ENCODE measurements at places on chromosomes 5 and 9.
A peak's percentile ranks its signal among the peaks of the same experiment; 100 is the strongest.

DNA sequence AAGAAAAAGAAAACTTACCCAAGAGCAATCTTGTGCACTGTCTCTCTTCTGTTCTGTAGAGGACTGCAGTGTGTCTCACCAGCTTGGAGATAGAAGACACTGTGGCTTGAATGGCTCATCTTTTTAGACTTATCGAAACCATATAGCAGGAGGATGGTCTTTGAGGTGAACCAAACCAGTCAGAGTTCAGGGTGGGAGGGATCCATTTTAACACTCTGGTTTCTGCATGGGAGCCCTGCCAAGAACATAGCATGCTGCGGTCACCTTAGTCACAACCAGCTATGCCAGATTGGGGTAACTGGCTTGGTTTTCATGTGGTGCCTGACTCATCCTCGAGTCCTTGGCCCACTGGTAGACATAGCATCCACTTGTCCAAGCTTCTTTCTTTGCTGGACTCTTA lies 135.1 kb downstream of the PAPPA start:
- DNase-seq = no peak

DNA sequence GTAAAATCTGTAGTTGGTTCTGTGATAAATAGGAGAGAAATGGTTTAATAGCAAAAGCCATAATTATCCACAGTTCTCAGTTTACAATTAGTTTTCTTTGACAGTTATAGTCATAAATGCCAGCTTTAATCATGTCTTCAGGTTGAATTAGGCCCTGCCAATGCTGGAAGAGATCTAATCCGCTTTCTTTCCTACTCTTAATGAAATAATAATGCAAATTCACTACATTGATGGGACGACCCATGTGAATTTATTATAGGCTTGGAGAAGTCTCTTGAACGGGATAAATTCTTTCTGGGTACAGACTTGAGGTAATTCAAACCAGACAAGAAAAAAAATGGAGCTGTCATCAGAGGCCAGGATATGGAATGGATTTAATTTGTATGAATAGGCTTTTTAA lies 950.4 kb downstream of the EFNA5 start:
- no peak for DNase-seq

GRCh38 chr5:342501-343460 lies 21.3 kb downstream of the AHRR start:
- DNase-seq = no peak

GRCh38 chr5:66658516-66658915 lies 62.3 kb downstream of the MAST4 start:
- DNase-seq = no peak

DNA sequence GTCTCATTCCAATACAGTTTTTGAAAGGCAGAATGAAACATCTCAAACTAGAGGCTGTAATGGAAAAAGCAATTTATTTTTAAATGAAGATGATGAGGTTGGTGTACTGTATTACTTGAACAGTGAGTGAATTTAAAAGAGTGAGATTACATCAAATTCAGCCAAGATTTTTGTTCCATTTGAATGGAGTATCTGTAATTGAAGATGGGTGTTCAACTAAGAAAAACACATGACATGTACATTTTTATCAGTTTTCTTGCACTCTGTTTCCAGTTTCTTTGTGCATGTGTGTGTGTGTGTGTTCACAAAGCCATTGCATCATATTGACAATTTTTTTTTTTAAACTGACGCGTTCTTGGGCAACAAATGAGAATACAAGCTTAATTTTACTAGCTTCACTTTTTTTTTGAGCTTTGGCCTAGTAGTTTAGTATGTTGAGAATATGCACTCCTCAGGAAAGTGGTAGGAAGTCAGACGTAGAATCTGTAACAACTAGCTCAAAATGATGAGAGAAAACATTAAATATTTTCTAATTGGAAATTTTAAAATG lies 243.5 kb downstream of the MAST4 start:
- DNase-seq = no peak

GRCh38 chr5:96036301-96036700 lies 74.7 kb upstream of the ELL2 start:
- no peak for DNase-seq

- DNase-seq = no peak
Measured at GRCh38 chr5:65394087-65394486, 87.6 kb downstream of the ADAMTS6 start.

DNA sequence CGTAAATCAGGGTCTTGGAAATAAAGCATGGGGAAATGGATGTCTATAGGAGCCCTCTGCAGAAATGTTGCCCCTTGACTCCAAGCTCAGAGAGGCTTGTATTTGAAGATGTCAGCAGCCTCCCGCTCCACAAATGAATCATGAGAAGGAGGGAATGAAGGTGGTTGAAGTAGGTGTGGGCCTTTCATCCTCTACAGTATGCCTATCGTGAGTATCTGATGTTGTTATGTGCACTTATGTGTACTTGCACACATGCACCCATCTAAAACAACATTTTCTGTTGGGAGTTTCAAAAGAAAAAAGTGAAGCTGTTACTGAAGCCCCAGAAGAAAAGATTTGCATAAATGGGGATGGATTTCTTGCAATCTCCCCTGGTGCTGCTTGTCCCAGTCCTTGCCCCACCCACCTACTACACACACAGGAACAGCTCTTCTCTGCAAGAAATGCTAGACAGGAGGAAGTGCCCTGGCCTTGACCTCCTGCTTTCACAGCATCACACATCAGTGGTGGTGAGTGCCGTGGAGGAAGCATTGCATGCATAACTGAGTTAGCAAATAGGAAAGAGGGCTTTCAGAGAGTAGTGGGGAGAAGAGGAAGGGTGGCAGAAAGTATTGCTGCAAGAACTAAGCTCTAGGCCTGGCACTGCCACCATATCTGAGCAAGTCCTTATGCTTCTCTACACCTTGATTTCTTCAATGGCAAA lies 156.1 kb downstream of the SNX18 start:
- peak; percentile 64 for DNase-seq

DNA sequence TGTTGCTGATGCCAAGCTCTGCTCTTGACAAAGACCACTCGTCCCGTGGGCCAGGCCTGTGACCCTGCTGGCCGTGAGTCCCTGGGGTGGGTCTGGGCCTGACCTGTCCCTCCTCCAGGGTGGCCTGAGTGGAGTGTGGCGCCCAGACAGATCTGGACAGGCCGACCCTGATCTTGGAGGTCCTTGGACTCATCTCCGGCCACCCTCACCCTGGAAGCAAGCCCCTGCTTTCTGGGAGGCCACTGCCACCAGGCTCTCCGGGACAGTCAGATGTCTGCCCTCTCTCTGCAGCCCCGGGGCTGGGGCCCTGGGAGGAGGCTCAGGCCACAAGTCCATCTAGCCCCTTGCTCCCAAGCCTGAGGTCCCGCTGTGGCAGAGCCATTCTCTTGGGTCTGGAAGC lies 31.2 kb upstream of the TMEM250 start:
- no peak for DNase-seq

DNA sequence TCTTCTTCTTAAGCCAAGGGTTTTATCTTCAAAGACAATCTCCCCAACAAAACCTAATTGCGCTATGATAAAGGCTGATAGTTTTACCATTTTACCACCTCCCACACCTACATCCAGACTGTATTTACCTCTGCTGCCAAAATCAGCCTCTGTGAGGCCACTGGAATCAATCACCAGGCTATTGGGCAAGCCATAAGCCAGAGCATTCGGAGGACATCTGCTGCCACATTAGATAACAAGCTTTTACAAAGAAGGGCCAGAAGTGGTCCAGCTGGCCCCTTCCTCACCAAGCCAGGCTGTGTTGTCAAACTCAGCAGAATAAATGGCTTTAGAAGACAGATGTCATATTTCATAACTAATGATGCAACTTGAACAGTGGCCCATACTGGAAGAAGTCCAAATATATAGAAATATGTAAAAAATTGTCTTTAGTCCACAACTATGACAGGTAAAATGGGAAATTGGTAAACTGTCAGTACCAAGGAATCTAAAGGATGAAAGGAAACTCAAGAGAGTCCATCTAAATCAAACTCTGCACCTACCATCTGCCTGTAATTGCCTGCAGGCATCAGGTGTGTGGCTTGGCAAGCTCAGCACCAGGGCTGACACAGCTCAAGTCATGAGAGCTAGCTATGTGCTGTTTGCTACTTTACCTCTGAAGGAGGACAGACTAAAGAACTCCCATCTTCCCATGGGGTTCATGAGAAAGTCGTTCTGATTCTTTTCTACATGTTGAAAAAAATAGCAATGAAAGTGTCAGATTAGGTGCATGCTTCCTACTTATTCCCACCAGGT lies 16.1 kb downstream of the SLC45A2 start:
- no peak for DNase-seq

DNA sequence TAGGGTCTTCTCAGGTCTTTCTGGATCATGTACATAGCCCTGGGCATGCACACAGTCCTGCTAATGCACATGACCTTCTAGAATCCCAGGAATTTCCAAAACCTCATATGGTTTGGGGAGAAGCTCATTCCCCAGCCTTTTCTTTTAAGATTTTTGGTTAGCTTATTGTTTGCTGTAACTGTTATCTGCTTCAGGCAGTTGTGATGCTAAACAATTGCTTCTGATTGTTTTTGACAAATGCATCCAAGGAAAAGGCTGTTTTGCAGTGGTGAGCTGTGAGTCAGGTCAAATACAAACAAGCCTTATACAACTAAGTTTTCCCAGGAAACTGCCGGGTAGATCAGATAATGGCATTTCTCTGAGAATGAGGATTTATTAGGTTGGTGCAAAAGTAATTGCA lies 32.7 kb downstream of the SMC5 start:
- DNase-seq = no peak

GRCh38 chr5:178453224-178453623 lies 137.0 kb downstream of the COL23A1 start:
- no peak for DNase-seq

DNA sequence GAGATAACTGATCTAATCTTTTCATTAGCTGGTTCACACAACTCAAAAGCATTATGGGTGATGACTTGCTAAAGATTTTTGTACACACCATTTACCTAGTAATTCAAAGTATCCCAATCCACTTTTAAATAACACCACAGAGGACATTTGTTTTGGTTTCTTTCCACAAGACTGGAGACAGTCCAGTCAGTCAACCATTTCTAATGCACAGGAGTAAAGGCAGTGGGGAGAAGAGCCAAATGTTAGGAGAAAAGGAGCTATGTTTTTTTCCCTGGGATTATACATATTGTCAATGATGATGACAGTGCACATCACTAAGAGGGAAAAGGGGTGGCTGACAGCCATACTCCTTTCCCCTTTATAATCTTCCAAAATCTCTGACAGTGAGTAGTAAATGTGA lies 240.9 kb downstream of the GABRB2 start:
- no peak for DNase-seq

DNA sequence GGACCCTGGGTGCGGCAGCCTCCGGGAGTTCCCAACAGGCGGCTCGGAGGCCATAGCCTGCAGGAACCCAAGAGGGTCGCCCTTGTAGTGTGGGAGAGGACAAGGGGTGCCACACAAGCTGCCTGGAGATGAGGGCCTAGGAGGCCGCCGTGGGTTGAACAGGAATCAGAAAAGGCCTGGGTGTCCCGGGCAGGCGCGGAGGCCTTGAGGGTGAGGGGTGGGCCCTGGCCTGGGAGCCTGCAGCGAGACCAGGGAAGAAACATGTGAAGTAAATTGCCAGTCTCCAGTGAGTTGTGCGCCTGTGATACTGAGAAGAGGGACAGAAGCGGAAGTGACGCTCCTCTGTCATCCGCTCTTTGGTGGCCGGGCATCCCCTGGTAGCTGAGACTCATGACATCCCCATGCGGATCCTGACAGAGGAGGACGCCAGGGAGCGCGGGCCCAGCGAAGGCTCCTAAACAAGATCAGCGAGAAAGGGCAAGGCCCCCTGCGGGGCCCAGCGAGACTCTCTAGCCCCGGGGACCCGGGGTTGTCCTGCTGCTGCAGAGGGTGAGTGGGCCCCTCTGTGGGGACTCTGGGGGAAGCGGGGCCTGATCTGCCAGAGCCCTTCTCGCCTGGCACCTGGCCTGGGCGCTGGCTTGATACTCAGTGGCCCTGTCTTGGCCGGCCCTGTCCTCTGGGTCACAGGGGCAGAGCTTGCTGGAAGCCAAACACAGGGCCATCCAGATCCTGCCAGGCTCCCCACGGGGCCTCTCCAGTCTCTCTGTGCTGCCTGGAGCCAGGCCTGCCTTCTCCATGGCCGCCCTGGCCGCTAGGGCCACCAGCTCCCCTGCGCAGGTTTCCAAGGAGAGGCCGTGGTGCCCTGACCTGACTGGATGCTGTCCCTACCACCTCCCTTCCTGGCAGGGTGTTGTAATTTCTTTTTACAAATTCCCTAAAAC lies 788.4 kb downstream of the TLE4 start:
- no peak for DNase-seq

DNA sequence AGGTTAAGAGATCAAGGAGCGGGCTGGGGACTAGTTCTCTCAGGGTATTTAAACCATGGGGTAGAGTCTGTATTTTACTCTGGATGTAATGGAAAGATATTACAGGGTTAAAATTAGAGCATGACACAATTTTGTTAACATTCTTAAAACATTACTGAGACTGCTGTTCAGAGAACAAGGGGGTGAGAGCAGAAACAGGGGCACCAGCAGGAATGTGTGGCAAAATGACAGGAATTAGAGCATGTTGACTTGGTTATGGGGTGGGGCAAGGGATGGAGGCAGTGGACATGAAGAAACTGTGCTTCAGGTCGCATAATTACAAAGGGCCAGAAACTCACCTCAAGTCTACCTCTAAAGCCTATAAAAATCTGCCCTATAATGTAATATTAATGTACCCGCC lies 75.0 kb downstream of the TMEM232 start:
- DNase-seq = no peak

GRCh38 chr5:131589510-131590348 lies 45.3 kb downstream of the RAPGEF6 start:
- DNase-seq = peak; percentile 54

GRCh38 chr9:86741311-86742208 lies 205.7 kb downstream of the GAS1 start:
- DNase-seq = no peak

DNA sequence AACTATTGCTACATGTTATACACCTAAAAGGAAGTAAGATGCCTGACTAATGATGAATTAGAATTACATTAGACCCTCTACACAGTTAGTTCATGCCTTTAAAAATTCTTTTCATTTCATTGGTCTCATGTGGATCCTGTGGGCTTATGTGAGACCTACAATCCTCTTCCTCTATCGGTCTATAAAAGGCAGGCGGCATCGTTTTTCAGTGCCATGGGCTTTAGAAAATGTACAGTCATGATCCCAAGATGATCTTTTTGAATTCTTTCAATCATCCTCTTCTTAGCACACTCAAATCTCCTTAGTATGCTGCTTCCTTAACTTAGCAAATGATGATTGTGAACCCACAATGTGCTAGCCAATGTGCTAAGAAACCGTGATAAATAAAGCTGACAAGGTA lies 193.9 kb downstream of the ZNF608 start:
- no peak for DNase-seq

DNA sequence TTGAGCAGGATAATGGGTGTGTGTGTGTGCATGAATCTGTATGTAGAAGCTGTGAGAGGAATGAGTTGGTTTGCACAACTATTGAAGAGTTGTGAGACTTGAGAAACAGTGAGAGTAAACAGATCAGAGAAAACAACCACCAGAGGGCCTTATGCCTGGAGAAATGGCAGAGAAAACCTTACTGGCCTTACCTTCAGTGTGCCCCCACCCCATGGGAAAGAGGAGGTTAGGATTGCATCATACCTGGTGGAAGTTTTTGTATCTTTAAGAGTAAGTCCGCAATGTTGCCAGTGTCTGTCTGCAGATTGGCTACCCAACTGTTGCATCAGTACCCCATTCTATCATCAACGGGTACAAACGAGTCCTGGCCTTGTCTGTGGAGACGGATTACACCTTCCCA lies 1909.4 kb upstream of the WWC1 start:
- DNase-seq = no peak

- DNase-seq = no peak
Measured at GRCh38 chr9:26856413-26857032, 36.1 kb downstream of the CAAP1 start.

GRCh38 chr5:24621792-24622191 lies 23.0 kb downstream of the CDH10 start:
- DNase-seq = no peak

GRCh38 chr9:96343515-96344360 lies 39.8 kb downstream of the SLC35D2 start:
- DNase-seq = no peak

Data from stimulated activated effector memory CD8-positive, alpha-beta T cell treated with anti-CD3 and anti-CD28 coated beads, Interleukin-12 subunit alpha, Interleukin-12 subunit beta, amount 100 ng/mL, for 72 hours (primary cell).